ENCODE measurements at places on chromosomes 4 and X. TPM values are rescaled to one million over a fixed set of nuclear protein-coding genes. Genes with fewer than 3 reads are reported as not detected.

The RS1 gene
- total RNA-seq: not detected

The PAGE2 gene
- not detected for total RNA-seq

The GLOD5 gene
- 0.41 TPM for total RNA-seq

The GLRA3 gene
- 0.17 TPM for total RNA-seq

DNA sequence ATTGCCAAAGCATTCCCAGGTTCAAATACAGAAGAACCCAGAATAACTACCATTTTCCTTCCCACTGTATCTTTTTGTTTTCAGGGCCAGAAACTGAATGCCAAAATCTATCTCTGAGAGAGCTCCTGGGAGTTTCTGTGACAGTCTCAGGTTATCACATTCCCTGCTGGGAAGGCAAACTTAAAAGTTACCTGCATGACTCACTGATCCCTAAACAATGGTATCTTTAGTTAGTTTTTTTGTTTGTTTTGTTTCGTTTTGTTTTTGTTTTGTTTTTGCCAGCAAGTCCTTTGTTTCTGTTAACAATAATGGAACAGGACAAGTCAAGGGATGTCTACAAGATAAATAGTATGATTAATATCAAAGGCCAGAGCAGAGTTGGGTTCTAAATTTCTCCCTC lies 34.3 kb downstream of the PAPSS1 start:
- no peak overlapping the region for H3K27ac ChIP-seq
- H3K4me1 ChIP-seq: no peaks in the 10 kb centered on the region
- H3K36me3 ChIP-seq: no peaks in the 10 kb centered on the region

GRCh38 chr4:66750273-66750672 lies 795.0 kb downstream of the CENPC start:
- no peak overlapping the region for H3K4me3 ChIP-seq
- H3K36me3 ChIP-seq: no peaks in the 10 kb centered on the region
- no peaks in the 10 kb centered on the region for H3K27me3 ChIP-seq
- no peak for DNase-seq
- H3K4me1 ChIP-seq: no peaks in the 10 kb centered on the region
- no peak overlapping the region for H3K27ac ChIP-seq

GRCh38 chr4:101346351-101347266 lies 717 bp downstream of the PPP3CA start:
- no peaks in the 10 kb centered on the region for H3K27me3 ChIP-seq
- H3K27ac ChIP-seq: peak overlapping the region; percentile 91
- peak overlapping the region; percentile 89 for H3K4me3 ChIP-seq
- no peaks in the 10 kb centered on the region for H3K36me3 ChIP-seq

DNA sequence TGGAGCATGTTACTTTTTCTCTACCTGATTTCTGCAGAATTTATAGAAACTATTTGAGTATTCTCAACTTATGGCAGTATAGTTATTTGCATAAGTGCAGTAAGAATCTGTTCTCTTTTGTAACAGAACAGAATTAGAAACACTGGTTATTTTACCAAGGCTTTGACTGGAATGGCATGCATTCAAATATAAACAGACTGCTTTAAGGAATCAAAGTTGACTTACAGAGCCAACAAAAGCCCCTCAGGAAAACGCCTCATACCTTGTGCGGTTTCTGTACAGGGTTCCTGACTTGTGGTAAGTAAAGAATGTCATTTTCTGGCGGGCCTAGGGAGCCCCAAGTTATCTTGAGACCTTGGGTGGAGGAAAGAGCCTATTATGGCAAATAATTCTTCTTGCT lies 97.1 kb downstream of the GPR143 start:
- no peaks in the 10 kb centered on the region for H3K36me3 ChIP-seq
- no peaks in the 10 kb centered on the region for H3K4me1 ChIP-seq

DNA sequence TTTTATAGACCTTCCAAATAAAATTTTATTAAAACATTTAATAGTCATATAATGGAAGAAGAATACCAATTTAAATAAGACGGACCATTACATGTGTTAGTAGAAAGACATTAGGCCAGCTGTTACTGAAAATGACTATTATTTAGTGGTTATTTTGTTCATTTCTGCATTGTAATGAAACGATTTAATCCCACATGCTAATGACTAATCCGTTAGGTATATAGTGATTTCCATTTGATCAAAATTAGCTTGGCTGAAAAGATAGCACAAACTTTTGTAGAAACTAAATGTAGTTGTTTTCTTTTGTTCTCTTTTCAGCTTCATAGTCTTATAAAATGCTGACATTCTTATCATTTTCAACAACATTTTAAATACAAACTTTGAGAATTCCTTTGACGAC lies 556.1 kb upstream of the TENM3 start:
- H3K4me1 ChIP-seq: no peaks in the 10 kb centered on the region
- no peak for DNase-seq
- no peak overlapping the region for H3K4me3 ChIP-seq
- H3K36me3 ChIP-seq: no peaks in the 10 kb centered on the region
- H3K27ac ChIP-seq: no peak overlapping the region

DNA sequence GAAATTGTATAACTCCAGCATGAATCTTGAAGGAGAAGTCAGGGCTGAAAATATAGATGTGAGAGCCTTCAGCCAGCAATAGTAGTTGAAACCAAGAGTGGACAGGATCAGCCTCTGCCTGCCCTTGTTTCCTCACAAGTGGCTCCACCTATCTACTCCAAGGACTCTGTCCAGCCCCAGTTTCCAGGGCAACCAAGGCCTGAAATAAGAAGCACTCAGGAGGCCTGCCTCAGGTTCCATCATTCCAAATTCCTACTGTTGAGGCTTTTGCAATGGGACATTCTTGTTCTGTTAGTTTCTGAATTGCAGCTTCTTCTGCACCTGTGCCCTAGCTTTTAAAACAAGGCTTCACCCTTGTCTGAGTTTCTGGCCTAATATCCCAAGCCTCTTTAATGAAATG lies 41.6 kb downstream of the TRPC5OS start:
- no peaks in the 10 kb centered on the region for H3K27me3 ChIP-seq
- H3K4me3 ChIP-seq: no peak overlapping the region
- H3K36me3 ChIP-seq: no peaks in the 10 kb centered on the region
- no peak overlapping the region for H3K27ac ChIP-seq
- DNase-seq: no peak

- no peaks in the 10 kb centered on the region for H3K27me3 ChIP-seq
- no peaks in the 10 kb centered on the region for H3K4me1 ChIP-seq
- no peak for DNase-seq
- H3K36me3 ChIP-seq: no peaks in the 10 kb centered on the region
- H3K27ac ChIP-seq: no peak overlapping the region
These were observed 72.1 kb downstream of the COX18 start for GRCh38 chr4:72997409-72997808.

DNA sequence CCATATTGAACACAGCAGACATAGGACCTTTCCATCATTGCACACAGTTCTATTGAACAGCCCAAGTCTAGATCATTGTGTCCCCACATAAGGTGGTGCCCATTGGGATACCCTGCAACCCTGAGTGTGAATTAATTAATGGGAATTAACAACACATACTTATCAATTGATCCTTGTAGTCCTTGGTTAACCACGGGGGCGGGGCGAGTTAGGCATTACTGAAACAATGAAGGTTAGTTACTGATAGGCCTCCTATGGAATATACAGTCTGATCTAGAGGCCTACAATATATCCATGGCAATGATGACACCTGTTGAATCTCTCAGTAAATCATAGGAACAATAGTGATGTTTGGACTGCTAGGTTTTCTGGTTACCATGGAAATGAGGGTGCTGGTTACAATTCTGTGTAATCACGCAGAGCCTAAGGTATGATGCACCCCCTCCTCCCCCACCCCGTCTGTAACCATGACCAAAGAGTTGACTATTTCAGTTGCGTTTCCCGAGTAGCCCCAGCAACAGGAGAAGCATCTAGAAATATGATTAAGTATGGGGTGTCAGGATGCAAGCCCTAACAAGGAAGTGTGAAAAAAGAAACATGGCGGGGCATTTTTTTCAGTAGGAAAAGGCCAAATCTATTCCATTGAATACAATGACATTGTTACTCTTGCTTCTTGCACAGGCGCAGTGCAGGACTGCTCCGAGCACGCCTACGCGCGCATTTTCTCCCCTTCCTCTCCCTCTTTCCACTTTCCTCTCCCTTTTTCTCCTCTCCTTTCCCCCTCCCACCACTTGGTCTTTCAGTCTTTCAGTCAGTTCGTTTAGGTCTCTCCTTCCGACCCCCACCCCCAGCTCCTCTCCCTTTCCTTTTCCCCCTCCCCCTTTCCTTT lies 677 bp upstream of the NONO start:
- peak overlapping the region; percentile 46 for H3K4me3 ChIP-seq
- no peak for DNase-seq
- H3K4me1 ChIP-seq: no peaks in the 10 kb centered on the region
- no peaks in the 10 kb centered on the region for H3K27me3 ChIP-seq
- peak overlapping the region; percentile 85 for H3K27ac ChIP-seq

DNA sequence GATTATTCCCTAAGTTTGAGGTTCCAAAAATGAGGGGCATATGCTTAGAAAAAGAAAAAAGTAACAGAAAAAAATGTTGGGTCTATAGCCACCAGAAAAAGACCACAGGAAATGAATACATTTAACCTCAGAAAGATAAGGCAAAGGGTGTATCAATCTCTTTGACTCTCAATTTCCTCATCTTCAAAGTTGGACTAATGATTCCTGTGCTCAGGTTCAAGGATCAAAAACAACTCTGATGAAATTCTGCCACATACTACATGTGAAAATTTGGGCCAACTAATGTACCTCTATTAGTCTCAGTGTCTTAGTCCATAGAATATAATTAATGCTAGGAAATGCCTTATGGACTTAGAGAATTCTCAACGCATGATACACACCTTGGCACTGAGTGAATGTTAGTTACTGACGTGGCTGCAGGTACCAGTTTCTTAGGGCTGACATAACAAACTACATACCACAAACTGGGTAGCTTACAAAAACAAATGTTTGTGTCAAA lies 257.7 kb downstream of the ANKRD50 start:
- H3K4me3 ChIP-seq: no peak overlapping the region
- H3K36me3 ChIP-seq: no peaks in the 10 kb centered on the region
- no peaks in the 10 kb centered on the region for H3K4me1 ChIP-seq
- no peaks in the 10 kb centered on the region for H3K27me3 ChIP-seq
- H3K27ac ChIP-seq: no peak overlapping the region

DNA sequence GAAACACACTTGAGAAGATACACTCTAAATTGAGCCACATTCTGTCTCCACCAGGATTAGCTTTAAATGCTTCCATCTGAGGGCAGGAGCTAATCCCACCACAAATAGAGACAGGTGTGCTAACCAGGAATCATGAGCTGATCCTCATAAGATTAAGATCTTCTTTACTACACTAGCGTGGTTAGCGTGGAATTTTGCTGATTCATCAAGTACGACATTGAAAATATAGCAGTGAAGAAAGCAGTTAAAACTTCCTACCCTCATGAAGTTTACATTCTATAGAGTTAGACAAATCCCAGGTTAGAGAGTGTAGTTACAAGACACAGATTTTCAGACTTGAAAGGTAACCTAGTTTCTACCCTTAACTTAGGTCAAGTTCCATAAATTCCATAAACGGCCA lies 5.3 kb upstream of the APELA start:
- no peak overlapping the region for H3K27ac ChIP-seq
- H3K27me3 ChIP-seq: no peaks in the 10 kb centered on the region

GRCh38 chr4:154497889-154498288 lies 6.3 kb upstream of the DCHS2 start:
- no peaks in the 10 kb centered on the region for H3K27me3 ChIP-seq
- no peak overlapping the region for H3K27ac ChIP-seq
- no peaks in the 10 kb centered on the region for H3K4me1 ChIP-seq

- no peak overlapping the region for H3K4me3 ChIP-seq
- no peaks in the 10 kb centered on the region for H3K36me3 ChIP-seq
- DNase-seq: no peak
- no peaks in the 10 kb centered on the region for H3K27me3 ChIP-seq
- H3K27ac ChIP-seq: no peak overlapping the region
- no peaks in the 10 kb centered on the region for H3K4me1 ChIP-seq
These were observed 508.4 kb upstream of the FTHL17 start for GRCh38 chrX:31580227-31580626.

DNA sequence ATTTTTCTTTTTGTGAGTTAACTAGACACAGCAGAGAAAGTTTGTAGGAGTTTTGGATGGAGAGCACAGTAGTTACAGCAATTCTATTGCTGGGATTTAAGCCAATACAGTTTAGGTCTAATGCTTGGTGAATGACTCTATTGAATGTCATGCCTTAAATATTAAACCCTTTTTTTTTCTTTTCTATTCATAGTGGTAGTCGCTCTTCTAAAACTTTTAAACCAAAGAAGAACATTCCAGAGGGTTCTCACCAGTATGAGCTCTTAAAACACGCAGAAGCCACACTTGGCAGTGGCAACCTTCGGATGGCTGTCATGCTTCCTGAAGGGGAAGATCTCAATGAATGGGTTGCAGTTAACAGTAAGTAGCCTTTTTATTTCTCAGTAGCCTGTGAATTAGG lies 34.8 kb upstream of the DCK start:
- H3K27me3 ChIP-seq: no peaks in the 10 kb centered on the region
- no peak for DNase-seq
- no peak overlapping the region for H3K27ac ChIP-seq
- no peak overlapping the region for H3K4me3 ChIP-seq
- H3K4me1 ChIP-seq: no peaks in the 10 kb centered on the region

DNA sequence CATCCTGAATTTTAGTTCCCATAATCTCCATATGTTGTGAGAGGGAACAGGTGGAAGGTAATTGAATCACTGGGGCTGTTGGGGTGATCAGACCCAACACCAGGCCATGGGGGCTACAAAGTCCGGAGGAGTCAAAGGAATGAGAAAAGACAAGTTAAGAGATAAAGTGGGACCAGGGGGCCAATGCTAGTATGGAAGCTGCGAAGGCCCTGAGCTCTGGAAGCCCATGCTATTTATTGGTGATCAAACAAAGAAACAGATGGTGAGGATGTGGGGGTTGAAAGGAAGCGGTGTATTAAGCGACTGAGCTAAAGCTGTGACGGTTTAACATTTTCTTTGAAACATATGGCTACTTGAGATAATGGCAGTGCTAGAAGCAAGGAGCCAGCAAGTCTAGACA lies 132.8 kb downstream of the PDGFC start:
- H3K4me3 ChIP-seq: no peak overlapping the region
- no peaks in the 10 kb centered on the region for H3K4me1 ChIP-seq
- no peak overlapping the region for H3K27ac ChIP-seq

- no peaks in the 10 kb centered on the region for H3K36me3 ChIP-seq
- no peaks in the 10 kb centered on the region for H3K4me1 ChIP-seq
- no peak overlapping the region for H3K27ac ChIP-seq
- no peak overlapping the region for H3K4me3 ChIP-seq
- no peak for DNase-seq
- no peaks in the 10 kb centered on the region for H3K27me3 ChIP-seq
These were observed 2.5 kb upstream of the PPM1K start for GRCh38 chr4:88286897-88287296.
